ENCODE measurements at places on chromosomes 12 and 14. TPM values are rescaled to one million over a fixed set of nuclear protein-coding genes. Genes with fewer than 3 reads are reported as not detected.
A peak's percentile ranks its signal among the peaks of the same experiment; 100 is the strongest.

DNA sequence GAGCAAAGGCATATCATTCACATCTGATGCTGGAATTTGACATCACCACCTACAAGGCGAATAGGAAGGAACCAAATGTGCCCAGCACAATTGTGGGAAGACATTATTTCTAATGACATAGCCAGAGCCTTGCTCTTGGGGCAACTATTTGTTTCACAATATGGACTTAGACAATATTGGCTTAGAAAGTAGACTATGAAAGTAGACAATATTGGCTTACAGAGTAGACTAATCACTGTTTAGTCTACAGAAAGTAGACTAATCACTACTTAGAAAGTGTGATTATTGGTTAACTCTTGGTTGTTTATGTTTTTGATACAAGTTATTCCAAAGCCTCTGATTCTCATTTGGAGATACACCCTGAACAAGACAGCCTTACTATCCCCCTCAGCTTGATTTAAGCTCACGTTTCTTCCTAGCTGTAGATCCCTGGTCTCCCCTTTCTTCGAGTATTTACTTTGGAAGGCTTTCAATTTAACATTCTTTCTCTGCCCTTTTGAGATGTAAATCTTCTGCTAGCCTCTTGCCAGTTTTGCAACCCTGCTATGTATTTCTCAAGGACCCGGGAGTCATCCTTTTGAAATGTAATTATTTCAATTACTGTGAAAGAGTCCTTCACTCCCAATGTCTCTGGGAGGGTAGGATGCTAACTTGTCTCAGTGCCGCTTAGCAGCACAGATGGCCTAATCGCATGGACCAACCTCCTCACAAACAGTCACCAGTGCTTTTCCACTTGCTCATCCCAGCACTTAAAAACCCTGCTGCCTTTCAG lies 843.2 kb downstream of the GALC start:
- DNase-seq, result no peak
- H3K36me3 ChIP-seq, result no peaks in the 10 kb centered on the region
- no peaks in the 10 kb centered on the region for H3K4me1 ChIP-seq
- H3K4me3 ChIP-seq, result no peak overlapping the region
- H3K27me3 ChIP-seq, result no peaks in the 10 kb centered on the region

DNA sequence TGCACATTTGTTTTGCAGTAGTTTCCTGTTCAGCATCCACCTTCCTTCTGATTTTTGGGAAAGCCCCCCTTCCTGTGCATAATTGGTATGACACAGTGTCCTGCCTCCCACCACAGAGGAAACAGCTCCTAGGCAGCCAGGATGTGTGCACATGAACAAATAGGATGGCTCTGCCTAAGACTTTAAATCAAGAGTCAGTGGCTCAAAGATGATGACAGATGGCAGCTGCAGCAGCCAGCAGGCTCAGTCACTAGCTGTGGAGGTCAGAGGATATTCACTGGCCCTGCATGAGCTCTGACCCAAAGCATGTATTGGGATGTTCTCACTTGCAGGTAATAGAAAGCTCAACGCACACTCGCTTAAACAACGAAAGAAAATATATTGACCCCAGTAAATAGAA lies 90.3 kb downstream of the KCNK10 start:
- no peaks in the 10 kb centered on the region for H3K4me1 ChIP-seq
- DNase-seq, result no peak
- H3K36me3 ChIP-seq, result no peaks in the 10 kb centered on the region
- H3K27ac ChIP-seq, result no peak overlapping the region
- no peaks in the 10 kb centered on the region for H3K27me3 ChIP-seq

- H3K4me3 ChIP-seq, result no peak overlapping the region
- H3K27me3 ChIP-seq, result no peaks in the 10 kb centered on the region
- no peak overlapping the region for H3K27ac ChIP-seq
- H3K4me1 ChIP-seq, result no peaks in the 10 kb centered on the region
Observed at GRCh38 chr14:49930720-49931119, 37.8 kb downstream of the ARF6 start.

DNA sequence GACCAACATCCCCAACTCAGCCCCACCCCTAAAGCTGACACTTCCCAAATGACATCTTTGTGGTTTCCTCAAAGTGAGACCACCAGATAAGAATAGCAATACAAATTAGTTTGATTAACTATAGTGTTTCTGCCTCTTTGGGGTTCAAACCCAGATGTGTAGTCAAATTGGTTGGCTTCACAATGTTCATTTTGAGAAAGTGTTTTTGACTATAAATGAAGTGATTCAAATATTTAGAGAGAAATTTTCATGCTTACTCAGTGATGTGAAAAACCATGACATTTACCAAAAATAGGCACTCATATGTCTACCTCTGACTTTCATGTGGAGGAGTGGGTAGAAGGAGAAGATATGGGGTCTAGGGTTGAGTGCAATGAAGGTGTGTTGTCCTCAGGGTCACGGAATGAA lies 218.4 kb downstream of the BCAT1 start:
- DNase-seq, result no peak
- H3K27me3 ChIP-seq, result no peaks in the 10 kb centered on the region
- no peak overlapping the region for H3K27ac ChIP-seq

- DNase-seq, result no peak
- H3K27me3 ChIP-seq, result no peaks in the 10 kb centered on the region
- no peaks in the 10 kb centered on the region for H3K36me3 ChIP-seq
- no peak overlapping the region for H3K4me3 ChIP-seq
Observed at GRCh38 chr12:80325167-80325959, 118.7 kb upstream of the PTPRQ start.

DNA sequence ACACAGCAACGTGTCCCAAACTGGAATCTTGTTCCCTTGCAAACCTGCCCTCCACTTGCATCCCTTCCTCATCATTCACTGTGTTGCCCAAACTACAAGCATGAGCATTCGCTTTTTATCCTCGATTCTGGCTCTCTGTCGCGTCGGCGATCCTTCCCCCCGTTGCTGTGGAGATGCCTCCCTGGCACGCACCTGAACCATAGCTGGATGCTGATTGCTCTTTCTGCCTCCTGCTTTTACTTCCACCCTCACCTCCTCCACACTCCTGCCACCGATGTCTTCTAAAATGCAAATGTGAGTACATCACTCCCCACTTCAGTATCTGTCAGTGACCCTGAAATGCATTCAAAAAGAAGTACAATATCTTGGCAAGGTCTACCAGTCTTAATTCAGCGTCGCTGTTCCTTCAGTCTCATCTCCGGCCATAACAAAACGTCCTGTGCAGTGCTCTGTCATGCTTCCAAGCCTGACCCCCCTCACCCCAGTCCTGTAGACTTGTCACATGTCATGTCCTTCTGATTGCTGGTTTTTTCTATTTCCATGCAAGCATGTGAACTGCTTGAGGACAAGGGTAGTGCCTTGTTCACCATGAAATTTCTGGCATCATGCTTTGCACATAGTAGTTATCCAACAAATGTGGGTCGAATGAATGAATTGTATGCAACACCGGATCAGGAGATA lies 2.5 kb upstream of the PPP2R5C start:
- no peak for DNase-seq
- no peak overlapping the region for H3K27ac ChIP-seq
- H3K36me3 ChIP-seq, result peaks cover 8% of the 10 kb centered on the region
- H3K4me3 ChIP-seq, result no peak overlapping the region

DNA sequence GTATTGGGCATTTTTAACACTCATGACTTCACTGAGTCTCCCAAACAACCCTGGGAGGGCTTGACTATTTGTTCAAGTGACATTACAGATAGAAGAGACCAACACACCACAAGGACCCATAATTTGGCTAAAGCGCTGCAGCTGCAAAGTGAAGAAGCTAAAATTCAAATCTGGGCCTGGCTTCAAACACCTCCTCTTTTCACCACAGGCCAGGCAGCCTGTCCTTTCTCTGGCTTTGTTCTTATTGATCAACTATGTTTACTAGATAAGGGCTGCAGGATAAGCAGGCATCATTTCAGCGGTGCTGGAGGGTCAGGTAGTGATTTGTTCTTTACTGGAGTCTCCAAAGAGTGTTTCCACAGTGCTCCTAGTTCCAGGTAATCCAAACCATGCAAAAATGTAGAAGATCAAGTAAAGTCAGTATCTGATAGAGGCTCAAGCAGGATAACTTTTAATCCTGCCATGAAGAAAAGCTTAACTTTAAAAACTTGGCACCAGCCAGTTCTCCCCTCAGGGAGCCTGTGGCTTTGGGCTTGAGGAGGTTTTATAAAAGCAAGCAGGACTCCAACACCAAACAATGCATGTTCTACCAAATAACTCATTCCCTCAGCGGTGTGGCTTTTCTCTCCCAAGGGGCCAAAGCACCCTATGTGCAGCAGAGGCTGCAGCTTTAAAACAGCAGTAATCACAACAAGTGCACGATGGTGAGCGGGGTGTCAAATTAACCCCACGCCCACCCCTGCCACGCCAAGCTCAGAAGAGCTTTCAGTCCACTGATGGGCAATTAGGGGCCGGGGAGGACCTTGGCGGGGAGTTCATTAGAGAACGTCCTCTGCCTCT lies 16.8 kb downstream of the CLMN start:
- no peaks in the 10 kb centered on the region for H3K36me3 ChIP-seq
- no peaks in the 10 kb centered on the region for H3K4me1 ChIP-seq
- no peak for DNase-seq
- H3K27ac ChIP-seq, result no peak overlapping the region

GRCh38 chr12:48883305-48884161 lies 17.9 kb upstream of the RND1 start:
- peaks cover 30% of the 10 kb centered on the region for H3K4me1 ChIP-seq
- DNase-seq, result peak; percentile 41
- H3K27me3 ChIP-seq, result no peaks in the 10 kb centered on the region
- no peaks in the 10 kb centered on the region for H3K36me3 ChIP-seq
- no peak overlapping the region for H3K4me3 ChIP-seq

GRCh38 chr12:26028953-26029735 lies 70.7 kb downstream of the RASSF8 start:
- no peak overlapping the region for H3K27ac ChIP-seq
- H3K4me1 ChIP-seq, result peaks cover 16% of the 10 kb centered on the region
- no peaks in the 10 kb centered on the region for H3K36me3 ChIP-seq
- H3K27me3 ChIP-seq, result no peaks in the 10 kb centered on the region
- no peak overlapping the region for H3K4me3 ChIP-seq
- no peak for DNase-seq

GRCh38 chr14:94582199-94582750 lies 1.0 kb downstream of the SERPINA5 start:
- DNase-seq, result no peak
- no peaks in the 10 kb centered on the region for H3K27me3 ChIP-seq
- H3K4me1 ChIP-seq, result no peaks in the 10 kb centered on the region
- H3K4me3 ChIP-seq, result no peak overlapping the region
- no peaks in the 10 kb centered on the region for H3K36me3 ChIP-seq

GRCh38 chr12:1533602-1534304 lies 60.6 kb downstream of the FBXL14 start:
- H3K4me1 ChIP-seq, result no peaks in the 10 kb centered on the region
- DNase-seq, result no peak
- peaks cover 35% of the 10 kb centered on the region for H3K27me3 ChIP-seq
- no peaks in the 10 kb centered on the region for H3K36me3 ChIP-seq
- H3K4me3 ChIP-seq, result no peak overlapping the region
- H3K27ac ChIP-seq, result no peak overlapping the region

- no peaks in the 10 kb centered on the region for H3K36me3 ChIP-seq
- H3K27me3 ChIP-seq, result no peaks in the 10 kb centered on the region
- no peak for DNase-seq
- peak overlapping the region; percentile 76 for H3K27ac ChIP-seq
- H3K4me1 ChIP-seq, result peaks cover 37% of the 10 kb centered on the region
- H3K4me3 ChIP-seq, result no peak overlapping the region
Observed at GRCh38 chr12:124608450-124608870, 41.0 kb upstream of the NCOR2 start.

- no peaks in the 10 kb centered on the region for H3K4me1 ChIP-seq
- no peaks in the 10 kb centered on the region for H3K36me3 ChIP-seq
- H3K27me3 ChIP-seq, result peaks cover 22% of the 10 kb centered on the region
- no peak for DNase-seq
Observed at GRCh38 chr12:22978962-22979361, 354.0 kb downstream of the ETNK1 start.

DNA sequence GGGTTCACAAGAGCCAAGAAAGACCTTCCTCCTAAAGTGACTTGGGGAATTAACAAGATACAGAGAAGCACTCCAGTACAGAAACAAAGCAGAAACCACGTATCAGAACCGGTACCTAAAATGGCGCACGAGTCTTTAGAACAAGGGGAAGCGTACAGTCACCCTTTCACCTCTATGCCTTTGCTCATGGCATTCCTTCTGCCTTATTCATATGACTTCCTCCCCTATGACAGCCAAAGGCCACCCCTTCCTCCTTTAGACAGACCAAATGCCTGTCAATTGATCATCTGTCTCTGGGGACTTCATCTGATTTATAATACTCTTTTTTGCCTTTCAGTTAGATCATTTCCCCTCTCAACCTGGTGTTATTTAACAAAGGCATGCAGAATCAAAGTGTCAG lies 89.5 kb upstream of the OSBPL8 start:
- H3K4me3 ChIP-seq, result no peak overlapping the region
- H3K4me1 ChIP-seq, result no peaks in the 10 kb centered on the region
- no peak for DNase-seq
- no peak overlapping the region for H3K27ac ChIP-seq
- H3K27me3 ChIP-seq, result no peaks in the 10 kb centered on the region

- H3K4me1 ChIP-seq, result peaks cover 34% of the 10 kb centered on the region
- no peak for DNase-seq
- H3K27me3 ChIP-seq, result no peaks in the 10 kb centered on the region
- no peak overlapping the region for H3K27ac ChIP-seq
- no peaks in the 10 kb centered on the region for H3K36me3 ChIP-seq
Observed at GRCh38 chr12:991350-992333, 619 bp downstream of the ERC1 start.

DNA sequence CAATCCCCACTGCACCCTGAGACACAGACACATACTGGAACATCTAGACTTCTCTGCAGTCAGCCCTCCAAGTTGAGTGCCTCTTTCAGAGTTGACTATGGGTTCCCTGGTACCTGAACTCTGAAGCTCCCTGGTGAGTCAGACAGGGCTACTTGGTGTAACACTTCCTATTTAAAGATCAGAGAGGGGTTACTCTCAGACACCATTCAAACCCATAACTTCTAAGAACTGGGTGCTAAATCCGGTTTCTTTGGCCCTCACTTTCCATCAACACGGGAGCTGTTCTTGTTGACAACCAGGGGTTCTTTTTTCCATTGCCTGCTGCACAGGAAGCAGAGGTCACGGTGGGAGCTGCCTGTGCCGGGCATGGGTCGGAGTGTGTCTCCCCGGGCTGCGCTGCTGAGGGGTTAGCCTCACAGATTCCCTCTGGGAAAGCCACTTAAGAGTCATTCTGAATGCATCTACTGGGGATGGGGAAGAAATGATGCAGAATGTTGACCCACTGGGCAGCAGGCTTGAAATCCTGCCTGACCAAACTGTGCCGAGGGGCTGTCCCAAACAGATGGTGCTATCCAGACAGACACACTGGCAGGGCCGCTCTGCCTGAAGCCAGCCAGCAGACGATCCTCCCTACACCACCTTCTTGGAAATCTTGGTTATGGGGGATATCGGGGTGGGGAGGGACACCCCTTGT lies 74.1 kb downstream of the PITPNM2 start:
- no peaks in the 10 kb centered on the region for H3K27me3 ChIP-seq
- H3K36me3 ChIP-seq, result no peaks in the 10 kb centered on the region
- no peak overlapping the region for H3K4me3 ChIP-seq

GRCh38 chr12:28209782-28210181 lies 19.5 kb downstream of the CCDC91 start:
- DNase-seq, result no peak
- H3K27me3 ChIP-seq, result no peaks in the 10 kb centered on the region
- no peaks in the 10 kb centered on the region for H3K4me1 ChIP-seq

Gene ADAMTS20
- total RNA-seq, result 1.0 TPM

Gene GPR162
- 2.4 TPM for total RNA-seq

Gene PIK3C2G
- total RNA-seq, result 1.4 TPM

Gene BAG5
- total RNA-seq, result 61.5 TPM

Gene ETFRF1
- 11.6 TPM for total RNA-seq

Gene KLRB1
- total RNA-seq, result not detected

Gene AGAP2
- total RNA-seq, result 0.40 TPM

Gene ZNF268
- total RNA-seq, result 14.7 TPM

Gene KRT82
- total RNA-seq, result not detected

Gene PAX9
- total RNA-seq, result 8.5 TPM

Gene KRT81
- total RNA-seq, result 2.5 TPM

Gene RPS6KL1
- total RNA-seq, result 3.4 TPM

Gene OTX2
- not detected for total RNA-seq

Gene RD3L
- not detected for total RNA-seq

All from PC-9 (cell line).